ENCODE measurements at places on chromosomes 4 and X.

DNA sequence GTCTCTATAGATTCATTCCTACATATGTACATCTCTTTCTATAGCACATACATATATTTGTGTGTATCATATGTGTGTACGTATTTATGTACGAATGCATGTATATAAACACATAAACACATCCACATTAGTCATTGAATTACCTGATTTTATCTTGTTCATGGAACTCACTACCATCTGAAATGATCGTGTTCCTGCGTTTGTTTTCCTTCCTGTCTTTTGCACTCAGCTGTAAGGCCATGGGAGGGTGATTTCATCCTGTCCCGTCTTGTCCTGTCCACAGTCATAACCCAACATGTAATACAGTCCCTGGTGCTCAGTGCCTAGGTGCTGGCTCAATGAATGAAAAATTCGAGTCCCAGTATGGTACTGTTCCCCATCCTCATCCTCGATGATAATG, 191.8 kb upstream of the PSAPL1 start:
- DNase-seq: no peak

- DNase-seq: no peak
Observed at GRCh38 chrX:96704629-96705028, 20.0 kb downstream of the DIAPH2 start.

DNA sequence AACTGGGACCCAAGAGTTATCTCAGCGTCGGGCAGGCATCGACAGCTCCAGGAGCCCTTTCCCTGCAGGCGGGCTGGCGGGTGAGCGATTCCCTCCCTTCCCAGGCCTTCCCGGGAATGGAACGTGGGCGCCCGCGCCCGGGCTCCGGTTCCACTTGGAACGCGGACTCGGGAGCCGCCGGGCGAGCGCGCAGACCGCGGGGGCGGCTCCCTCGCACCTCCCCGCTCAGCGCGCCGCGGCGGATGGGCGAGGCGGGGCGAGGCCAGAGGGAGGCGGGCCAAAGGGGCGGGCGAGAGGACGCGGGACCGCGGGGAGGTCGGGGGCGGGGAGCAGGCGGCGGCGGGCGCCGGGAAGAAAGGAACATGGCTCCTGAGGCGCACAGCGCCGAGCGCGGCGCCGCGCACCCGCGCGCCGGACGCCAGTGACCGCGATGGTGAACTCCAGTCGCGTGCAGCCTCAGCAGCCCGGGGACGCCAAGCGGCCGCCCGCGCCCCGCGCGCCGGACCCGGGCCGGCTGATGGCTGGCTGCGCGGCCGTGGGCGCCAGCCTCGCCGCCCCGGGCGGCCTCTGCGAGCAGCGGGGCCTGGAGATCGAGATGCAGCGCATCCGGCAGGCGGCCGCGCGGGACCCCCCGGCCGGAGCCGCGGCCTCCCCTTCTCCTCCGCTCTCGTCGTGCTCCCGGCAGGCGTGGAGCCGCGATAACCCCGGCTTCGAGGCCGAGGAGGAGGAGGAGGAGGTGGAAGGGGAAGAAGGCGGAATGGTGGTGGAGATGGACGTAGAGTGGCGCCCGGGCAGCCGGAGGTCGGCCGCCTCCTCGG, at the start of gene PKD2:
TSS of gene PKD2 (plus strand) at position 332 of the 818 bp plus-strand sequence. CDS start at position 431, 99 bp downstream.
- DNase-seq: peak; percentile 35

GRCh38 chr4:67933038-67933437, 30.3 kb downstream of the TMPRSS11A start:
- DNase-seq: no peak

DNA sequence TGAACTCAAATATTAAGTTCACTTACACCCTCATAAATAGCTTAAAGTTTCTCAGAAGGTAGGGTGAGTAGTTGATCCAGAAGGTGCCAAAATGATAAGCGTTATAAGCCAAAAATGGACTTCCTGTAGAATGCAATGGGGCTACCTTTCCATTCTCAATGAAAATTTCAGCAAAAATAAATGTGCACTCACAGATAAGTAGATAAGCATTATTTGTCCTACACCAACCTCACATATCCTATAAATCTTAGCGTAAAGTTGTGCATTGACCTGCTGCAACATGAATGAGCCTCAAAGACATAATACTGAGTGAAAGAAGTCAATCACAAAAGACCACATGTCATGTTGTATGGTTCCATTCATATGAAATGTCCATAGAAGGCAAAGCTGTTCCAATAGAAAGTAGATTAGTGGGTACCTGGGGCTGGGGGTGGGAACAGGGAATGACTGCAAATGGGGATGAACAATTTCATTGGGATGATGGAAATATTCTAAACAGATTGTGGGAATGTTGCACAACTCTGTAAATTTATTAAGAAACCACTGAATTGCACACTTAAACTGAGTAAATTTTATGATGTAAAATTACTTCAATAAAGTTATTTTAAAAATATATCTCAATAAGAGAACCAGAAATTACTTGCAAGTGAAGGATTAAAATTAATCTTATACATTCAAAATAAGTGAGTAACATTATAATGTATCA, 100.9 kb downstream of the AMELX start:
- no peak for DNase-seq

DNA sequence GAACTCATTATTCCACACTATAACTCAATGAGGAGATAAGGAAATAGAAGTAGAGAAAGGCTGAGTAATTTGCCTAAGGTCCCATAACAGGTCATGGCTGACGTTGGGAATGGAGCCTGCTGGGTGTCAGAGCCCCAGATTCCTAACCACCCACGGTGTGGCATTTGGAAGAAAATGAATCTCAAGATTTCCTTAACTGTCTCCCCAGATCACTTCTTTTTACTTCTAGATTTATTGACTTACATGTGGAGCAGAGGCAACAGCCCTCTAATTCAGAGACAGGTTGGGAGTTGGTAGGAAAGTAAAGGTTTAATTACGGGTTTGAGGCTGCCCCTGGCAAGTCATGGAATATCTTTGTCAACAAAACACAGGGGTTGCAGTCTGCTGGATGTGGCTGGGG, 134.0 kb downstream of the ARHGAP10 start:
- DNase-seq: no peak

GRCh38 chr4:89101256-89102161, 9.8 kb upstream of the TIGD2 start:
- no peak for DNase-seq

All from DMS153 (cell line).